ENCODE measurements at places on chromosomes 16 and 17. TPM values are rescaled to one million over a fixed set of nuclear protein-coding genes. Genes with fewer than 3 reads are reported as not detected.

GRCh38 chr17:80214878-80215210 lies 5.3 kb downstream of the SGSH start:
- no peak for DNase-seq

GRCh38 chr17:913207-913606 lies 66.4 kb downstream of the NXN start:
- DNase-seq, result no peak

GRCh38 chr16:70018254-70018653 lies 67.1 kb downstream of the CLEC18A start:
- no peak for DNase-seq

Gene TNS4
- total RNA-seq, result not detected

All from left cardiac atrium (tissue), 4 donors.